AG09309 (cell line): ENCODE measurements at places on chromosomes 2 and 18.

DNA sequence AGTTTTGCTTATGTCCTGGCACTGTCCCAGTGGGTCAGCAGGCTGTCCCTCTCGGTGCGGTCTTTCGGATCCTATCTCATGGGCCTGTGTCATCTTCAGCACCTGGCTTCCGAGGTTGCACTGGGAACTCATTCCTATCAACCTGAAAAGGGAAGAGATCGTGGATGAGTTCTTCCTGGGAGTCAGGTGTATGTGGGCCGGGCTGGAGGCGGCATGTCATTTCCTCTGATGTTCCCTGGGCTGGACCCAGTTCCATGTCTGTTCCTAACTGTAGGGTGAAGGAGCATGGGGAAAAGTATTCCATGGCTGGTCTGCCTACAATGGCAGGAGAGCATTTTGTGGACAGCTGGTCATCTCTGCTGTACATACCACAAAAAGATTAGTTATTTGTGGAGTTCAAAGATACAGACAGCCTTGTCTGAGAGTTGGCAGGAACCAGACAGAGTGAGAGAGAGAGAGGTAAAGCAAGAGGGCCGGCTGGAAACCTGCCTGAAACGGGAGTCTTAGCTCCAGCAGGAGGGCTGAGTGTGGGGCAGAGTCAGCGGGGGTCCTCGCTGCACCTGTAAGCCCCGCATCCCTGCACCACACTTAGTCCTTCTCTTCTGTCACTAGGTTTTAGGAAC, 25.2 kb downstream of the FAM228A start:
- DNase-seq: no peak

DNA sequence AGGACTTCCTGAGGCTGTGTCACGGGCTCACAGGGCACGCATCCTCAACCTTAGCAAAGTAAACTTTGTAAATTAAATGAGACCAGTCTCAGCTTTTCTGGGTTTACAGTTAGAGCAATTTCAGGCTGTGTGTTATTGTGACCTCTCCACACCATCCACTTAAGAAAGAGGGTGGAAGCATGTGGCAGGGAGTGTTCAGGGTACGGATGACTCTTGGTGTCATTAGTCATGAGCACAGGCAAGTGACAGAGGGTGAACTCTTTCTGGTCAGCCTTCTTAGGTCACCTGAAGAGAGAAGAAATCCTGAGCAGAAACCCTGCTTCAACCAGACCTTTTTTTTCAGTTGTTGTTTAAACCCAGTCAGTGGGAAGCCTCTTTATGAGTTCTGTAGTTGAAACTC, 207.9 kb downstream of the ICOS start:
- no peak for DNase-seq

DNA sequence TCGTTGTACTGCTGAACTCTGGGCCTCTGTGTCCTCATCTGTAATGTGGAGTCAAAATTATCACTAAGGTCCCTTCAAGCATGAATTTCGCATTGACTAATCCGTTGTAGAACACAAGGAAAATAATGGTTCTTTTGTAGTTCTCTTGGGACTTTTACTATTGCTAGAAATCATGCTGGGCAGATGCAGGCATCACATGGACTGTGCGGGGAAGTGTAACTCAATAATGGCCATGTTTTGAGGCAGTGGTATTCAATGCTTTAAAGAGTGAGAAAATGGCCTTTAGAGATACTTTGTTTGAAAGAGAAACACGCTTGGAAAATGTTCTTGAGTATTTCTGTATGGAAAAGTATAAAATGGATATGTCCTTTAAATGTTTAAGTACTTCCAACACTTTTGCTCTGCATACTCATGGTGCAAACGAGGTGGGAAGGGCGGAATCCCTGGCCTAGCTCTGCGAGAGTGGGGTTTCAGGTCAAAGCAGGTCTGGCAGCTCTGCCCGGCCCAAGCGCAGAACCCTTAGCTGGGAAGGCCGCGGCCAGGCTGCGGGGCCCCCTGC, 117.3 kb upstream of the MSTN start:
- DNase-seq: no peak

DNA sequence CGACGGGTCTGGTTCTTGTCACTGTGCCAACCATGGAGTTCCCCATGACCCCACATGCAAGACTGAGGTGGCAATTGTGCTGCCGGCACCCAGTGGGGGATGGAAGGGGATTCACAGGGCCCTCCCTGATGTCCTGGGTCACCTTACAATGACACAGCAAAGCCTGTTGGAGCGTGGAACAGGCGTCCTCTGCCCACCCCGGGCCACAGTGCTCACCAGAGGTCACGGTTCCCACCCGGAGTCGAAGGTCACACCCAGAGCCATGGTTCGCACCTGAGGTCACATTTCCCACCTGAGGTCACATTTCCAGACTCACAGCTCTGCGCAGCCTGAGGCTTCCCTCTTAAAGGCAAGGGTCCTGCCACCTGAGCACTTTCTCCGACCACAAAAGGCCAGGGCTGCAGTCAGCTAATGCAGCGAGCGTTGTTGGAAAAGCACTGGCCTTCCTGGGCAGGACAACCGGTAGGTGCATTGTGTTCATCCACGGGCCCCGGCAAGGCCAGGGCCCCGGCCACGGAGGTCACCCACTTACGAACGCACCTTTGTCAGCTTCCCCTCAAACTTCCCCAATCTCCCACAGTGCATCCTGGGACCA, 24.0 kb downstream of the KIF1A start:
- no peak for DNase-seq

- DNase-seq: no peak
These were observed 49.1 kb downstream of the GREB1L start for GRCh38 chr18:21291106-21291505.

DNA sequence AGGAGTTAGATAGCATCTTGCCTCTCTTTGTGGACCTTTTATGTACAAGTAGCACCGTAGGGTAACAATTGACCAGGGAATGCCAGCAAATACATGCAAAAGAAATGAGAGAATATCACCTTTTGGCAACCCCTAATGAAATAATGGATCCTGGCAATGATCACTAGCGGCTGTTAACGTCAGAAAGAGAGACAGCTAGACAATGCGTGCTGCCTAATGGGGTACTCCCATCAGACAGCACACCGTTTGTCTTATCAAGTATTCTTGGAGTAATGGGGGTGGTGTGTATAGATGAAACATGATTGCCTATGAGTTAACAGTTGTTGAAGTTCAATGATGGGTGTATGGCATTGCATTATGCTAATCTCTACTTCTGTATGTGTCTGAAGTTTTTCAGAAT, 1.6 kb downstream of the ELAC1 start:
- no peak for DNase-seq

GRCh38 chr2:208047840-208048239, 22.5 kb upstream of the PLEKHM3 start:
- DNase-seq: no peak

DNA sequence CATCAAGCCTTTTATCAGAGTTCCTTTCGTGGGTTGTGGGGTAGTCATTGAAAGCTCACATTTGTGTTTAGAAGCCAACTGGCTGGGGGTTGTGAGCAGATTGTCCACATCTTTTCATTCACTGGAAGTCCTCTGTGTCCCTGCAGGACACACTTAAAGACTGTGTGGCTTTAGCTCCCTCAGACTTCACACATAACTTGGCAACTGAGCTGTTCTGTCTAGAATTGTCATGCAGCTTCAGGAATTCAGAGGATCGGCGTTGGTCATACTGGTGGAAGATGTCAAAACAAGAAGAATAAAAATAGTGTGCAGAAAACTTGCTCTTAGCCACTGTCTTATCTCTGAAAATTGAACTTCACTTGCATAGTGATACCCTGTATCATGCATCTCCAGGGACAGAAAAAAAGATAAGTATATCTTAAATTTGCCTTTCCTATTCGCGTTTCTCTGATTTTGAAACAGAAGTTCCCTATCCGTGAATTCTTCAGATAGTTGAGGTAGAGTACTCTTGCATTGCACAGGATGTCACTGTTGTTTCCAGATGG, 49.6 kb downstream of the TRAPPC12 start:
- no peak for DNase-seq

- no peak for DNase-seq
These were observed 171.9 kb upstream of the FHL2 start for GRCh38 chr2:105570757-105571156.

DNA sequence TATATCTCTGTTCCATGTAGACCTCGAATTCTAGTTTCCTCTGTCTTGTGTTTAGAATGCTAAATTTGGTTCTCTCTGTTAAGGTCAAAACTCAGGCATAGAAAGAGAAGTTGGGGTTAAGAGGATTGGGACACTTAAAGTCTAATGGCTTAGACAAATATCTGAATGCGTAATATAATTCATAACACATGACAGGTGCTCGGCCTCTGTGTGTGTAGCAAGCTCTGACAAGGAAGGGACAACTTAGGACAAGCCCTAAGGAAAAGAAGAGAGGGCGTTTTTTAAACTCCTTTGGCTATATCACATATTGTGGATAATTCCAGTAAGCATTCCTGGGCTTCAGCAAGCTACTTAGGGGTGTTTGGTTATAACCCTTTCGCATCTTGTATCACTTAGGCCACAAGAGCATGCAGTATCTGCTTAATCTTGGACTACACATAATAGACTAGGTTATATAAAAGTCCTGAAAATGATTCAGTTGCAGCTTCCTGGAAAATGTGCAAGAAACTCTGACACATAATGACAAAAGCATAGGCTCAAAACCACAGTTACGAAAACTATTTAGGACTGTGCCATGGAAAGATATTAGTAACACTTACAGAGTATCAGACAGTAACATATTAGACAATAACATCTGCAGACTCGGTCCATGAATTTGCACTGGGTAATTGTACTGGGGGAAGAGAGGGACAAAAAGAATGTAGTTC, 16.1 kb upstream of the CREB1 start:
- DNase-seq: peak; percentile 98

DNA sequence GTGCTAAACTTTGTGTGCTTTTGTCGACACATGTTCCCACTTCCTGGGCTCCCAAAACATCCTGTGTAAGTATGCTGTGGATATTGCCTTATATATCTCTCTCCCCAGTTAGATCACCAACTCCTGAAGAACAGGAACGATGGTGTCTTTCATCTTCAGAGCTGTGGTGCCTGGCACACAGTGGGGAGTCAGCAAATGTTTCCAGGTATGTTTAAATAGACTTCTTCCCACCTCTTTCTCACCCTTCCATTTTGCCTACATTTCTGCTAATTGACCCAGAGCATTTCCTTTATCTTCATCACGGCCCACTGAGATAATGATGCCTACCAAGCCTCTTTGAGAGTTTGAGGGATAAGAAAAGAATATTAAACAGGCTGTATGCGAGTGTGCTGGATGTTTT, 60.7 kb downstream of the RND3 start:
- no peak for DNase-seq

GRCh38 chr2:29628862-29629261, 292.5 kb downstream of the ALK start:
- no peak for DNase-seq

DNA sequence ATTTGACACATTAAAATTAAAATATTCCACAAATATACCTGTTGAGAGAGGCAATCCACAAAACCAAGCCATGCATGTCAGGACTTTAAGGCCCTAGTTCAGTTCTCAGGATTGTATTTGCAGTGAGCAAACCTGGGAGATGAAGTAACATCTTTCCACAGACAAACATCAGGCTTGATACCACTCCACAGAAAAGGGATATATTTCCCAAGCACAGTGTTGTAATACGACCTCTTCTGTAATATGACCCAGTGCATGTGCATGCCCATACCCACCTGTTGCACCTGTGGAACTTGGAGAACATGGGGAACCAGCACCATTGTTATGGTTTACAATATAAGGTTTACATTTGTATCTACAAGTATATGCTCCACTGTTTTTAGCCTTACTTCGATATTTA, 184.0 kb downstream of the PDE11A start:
- DNase-seq: no peak

DNA sequence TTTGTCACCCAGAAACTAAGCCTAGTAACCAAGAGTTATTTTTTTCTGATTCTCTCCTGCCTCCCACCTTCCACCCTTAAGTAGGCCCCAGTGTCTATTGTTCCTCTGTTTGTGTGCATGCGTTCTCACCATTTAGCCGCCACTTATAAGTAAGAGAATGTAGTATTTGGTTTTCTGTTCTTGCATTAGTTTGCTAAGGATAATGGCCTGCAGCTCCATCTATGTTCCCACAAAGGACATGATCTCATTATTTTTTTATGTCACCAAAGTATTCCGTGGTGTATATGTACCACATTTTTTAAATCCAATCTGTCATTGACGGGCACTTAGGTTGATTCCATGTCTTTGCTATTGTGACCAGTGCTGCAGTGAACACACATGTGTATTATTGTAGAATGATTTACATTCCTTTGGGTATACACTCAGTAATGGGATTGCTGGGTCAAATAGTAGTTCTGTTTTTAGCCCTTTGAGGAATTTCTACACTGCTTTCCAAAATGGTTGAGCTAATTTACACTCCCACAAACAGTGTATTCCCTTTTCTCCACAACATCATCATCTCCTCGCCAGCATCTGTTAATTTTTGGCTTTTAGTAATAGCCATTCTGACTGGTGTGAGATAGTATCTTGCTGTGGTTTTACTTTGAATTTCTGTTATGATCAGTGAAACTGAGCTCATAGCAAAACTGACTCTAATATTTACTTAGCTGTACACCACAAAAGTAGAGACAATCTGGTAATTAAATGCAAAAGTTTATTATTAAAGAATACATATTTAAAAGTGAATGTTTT, 660.1 kb upstream of the SLC8A1 start:
- no peak for DNase-seq

DNA sequence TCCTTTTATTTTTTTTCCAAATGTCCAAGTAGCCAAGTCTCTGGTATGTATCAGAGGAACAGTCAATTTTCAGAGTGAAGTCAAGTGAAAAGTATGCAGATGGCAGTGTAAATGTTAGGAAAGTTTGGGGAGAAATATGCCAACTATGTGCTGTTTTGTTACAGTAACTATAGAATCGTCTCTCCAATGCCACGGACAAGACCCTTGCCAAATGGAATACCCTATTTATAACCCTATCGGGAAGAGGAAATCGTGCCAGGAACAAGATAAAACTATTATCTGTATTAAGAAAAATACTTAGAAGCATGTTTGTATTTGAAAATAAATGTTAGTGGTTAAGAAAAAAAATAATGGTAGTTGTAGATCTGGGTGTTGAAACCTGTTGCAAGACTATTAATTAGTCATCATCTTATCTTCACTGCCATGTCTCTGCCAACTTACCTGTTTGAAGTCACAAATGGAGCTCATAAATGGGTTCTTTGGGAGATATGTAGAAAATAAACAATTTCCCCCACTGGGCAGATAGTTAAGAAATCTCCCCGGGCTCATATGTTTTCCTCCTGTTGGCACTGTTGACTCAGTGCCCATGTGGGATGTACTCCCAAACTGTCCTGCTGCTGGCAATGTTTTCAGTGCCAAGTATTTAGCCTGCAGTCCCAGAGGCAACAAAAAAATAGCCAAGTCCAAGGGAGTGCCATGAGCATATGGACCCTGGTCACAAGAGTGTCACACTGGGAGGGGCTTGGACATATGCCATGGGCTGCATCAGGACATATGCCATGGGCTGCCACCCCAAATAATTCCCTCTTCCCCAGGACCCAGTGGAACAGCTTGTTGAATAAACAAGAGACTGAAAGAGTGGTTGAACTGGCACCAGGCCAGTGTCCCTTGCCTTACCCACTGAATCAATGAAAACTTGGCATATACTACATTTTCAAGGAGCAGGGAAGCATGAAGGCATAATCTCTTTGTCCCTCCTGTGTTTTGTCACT, 366.9 kb downstream of the OSR1 start:
- DNase-seq: peak; percentile 89
